ENCODE measurements at places on chromosomes 13 and 19.

- DNase-seq, result no peak
Observed at GRCh38 chr13:76833441-76833954, 52.7 kb downstream of the KCTD12 start.

DNA sequence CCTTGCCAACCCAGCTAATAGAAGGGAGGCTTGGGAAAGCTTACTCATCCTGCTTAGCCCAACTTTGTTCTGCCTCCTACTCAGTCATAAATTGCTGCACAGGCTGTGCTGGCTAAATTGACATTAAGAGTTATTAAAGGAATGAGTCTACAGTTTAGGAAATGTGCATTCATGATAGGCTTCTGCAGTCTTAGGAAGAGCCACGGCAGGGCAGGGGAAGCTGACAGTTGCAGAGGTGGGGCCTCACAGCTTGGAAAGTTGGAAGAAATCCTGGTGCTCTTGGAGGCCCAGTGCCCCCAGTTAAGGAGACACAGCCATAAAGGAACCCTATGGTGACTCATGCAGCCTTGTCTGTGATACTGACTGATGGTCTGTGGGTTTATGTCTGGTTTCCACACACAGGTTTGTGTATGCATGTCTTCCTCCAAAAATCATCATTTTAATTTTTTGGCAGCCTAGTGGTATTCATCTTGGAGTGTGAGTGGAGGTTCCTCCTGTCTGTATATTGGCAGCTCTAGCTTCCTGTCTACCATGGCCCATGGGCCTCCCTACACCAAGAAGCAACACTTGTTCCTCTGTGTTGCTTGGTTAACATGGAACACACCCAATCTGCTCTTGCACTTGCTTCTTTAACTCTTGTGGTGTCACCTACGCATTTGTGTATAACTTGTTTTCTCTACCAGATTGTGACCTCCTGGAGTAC, 135.0 kb upstream of the KL start:
- no peak for DNase-seq

DNA sequence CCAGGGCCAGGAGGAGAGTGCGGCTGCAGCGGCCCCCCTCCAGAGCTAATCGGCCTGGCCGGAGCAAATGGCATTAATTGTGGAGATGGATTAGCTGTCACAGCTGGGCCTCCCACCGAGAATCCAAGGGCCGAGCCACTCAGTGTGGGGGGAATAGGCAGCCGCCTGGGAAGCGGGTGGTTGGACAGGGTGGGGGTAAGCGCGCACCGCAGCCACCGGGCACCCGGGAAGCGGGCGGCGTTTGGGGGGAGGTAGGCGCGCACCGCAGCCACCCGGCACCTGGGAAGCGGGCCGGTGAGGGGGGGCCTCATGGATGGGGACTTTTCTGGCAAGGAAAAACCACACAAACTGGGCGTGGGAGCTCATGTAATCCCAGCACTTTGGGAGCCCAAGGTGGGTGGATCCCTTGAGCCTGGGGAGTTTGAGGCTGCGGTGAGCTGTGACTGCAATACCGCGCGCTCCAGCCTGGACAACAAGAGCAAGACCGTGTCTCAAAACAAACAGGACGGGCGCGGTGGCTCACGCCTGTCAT, 9.7 kb downstream of the R3HDM4 start:
- no peak for DNase-seq

DNA sequence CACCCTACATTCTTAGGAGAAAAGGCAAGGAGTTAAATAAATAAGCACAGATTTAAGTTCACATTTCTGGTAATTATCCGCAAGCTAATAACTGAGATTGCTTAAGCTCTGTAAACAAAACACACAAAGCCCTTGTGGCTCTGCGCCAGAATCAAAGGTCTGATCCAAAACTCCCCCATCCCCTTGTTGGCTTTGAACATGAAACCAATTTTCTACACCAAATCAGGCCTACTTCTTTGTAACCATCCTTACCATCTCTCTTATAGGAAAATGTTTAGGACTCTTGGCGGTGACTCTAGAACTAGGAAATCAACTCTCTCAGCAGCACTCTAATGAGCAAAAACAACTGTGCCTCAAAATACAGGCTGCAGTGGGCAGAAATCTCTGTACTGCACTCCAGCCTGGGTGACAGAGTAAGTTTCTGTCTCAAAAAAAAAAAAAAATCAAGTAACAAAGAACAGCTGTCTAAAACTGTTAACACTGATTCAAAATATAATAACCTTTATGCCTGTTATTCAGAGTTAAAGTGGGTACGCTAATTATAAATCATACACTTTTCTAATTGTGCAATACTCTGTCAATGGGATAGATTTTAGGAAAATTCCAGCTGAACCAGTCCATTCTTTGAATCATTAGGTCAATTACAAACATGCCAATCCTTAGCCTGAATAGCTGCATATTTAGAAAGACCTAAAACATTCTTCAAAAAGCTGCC, 25.8 kb downstream of the ABCC4 start:
- no peak for DNase-seq

- DNase-seq, result peak; percentile 31
Observed at GRCh38 chr19:51702103-51702824, 9.1 kb downstream of the SPACA6 start.

- peak; percentile 20 for DNase-seq
Observed at GRCh38 chr19:13441810-13442512, 64.3 kb downstream of the CACNA1A start.

- DNase-seq, result no peak
Observed at GRCh38 chr13:20706661-20707060, 3.2 kb downstream of the IL17D start.

DNA sequence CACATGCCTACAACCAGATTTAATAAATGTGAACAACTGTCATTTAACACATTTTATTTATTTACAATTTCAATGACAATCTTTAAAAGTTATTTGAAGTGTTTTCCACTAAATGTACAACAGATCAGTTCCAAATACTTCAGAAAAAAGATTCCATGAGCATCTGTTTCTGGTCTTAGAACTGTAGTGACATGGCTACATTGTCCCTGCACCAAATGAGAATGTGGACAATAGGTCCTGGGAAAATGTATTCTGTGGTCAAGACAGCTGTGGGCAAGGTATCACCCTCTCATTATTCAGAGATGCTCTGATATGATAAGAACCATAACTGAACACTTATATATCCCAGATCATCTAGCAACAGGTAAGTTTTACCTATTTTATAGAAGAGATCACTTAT, 43.7 kb downstream of the ELF1 start:
- no peak for DNase-seq

DNA sequence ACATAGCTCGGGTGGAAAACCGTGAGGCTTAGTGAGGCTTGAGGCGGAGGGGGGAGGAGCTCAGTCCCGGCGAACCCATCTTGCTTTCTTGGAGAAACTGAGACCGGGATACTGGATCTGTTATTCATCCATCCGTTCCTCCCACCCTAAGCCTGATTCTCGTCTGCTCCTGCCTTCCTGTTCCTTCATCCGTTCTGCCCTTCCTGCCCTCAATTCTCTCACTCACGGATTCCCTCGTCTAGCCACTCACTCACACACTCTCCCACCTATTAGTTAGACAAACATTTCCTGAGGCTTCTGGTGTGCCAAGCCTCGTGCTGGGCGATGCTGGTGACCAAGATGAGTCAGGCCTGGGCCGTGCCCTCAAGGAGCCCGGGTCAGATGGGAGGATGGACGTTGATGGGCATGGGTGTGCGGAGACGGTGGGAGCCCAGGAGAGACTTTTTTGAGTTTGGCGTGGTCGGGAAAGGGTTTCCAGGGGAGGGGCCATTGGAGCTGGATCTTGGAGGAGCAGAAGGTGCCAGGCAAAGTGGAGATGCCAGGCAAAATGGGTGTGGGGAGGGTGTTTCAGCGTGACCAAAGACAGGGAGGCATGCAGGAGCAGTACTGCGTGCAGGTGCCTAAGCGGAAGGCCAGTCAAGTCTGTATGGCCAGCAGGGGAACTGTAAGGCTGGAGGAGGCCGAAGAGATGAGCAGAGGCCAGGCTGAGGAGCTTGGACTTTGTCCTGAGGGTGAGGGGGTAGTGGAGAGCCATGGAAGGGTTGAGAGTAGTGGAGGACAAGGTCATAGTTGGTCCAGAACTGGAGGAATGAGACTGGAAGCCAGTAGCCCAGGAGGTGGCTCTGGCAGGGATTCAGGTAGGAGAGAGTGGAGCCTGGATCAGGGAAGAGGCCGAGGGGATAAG, 7.4 kb upstream of the CNFN start:
- DNase-seq, result no peak

DNA sequence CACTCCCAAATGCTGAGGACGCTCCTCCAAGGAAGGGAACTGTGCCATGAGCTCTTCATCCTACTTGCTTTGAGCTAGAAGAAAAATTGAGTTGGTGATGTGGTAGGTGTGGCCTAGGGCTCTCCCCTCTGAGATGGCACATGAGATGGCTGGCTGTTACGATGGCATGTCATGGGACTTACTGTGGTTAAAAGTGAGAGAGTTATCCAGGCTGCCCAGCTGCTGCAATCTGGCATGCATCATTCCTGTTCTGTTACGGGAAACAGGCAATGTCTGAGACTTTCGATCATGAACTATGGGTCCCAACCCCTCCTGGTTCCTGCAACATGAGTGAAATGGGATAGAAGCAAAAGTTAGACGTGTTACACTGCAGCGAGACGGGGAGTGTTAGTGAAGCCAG, 93.3 kb upstream of the SLC15A1 start:
- no peak for DNase-seq

GRCh38 chr13:100941377-100942368, 267.1 kb upstream of the TMTC4 start:
- DNase-seq, result no peak

GRCh38 chr13:77379508-77379907, 52.6 kb upstream of the MYCBP2 start:
- no peak for DNase-seq

- DNase-seq, result no peak
Observed at GRCh38 chr13:23455401-23456185, 22.1 kb upstream of the SACS start.

DNA sequence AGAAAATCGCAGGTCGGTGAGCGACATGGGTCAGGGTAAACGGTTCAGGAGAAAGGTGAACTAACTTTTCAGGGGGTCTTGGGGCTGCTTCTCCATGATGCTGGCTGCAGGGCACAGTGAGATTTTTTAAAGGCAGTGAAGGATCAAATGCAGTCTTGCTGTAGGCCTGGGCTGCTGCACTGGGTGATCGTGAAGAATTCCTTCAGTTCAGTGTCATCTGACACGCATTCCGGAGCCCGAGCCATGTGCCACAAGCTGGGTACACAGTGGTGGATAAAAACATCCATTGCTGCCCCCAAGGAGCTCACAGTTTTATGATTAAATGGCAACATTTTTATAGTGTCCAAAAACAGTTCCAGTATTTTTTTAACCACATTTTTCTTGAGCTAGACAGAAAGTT, 56.3 kb upstream of the GPR12 start:
- no peak for DNase-seq

DNA sequence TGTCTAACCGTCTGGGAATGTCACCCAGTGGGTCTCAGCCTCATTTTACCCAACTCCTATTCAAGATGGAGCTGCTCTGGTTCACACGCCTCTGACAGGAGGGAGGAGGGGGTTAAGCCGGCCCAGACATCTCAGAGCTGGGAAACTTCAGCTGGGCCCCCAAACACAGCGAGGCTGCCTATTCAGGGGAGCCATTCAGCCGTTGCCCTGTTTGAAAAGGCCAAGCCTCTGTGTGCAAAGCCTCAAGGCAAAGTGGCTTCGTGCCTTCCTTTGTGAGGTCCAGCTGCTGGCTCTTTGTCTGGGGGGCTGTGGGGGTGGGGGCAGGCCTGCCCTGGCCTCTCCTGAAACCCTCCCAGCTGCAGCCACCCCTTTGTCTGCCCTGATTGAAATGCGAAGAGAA, 147.4 kb downstream of the PTPRS start:
- no peak for DNase-seq

- DNase-seq, result no peak
Observed at GRCh38 chr19:46378268-46378667, 31.4 kb downstream of the PPP5C start.

- no peak for DNase-seq
Observed at GRCh38 chr19:35240327-35240726, 8.5 kb upstream of the LSR start.

DNA sequence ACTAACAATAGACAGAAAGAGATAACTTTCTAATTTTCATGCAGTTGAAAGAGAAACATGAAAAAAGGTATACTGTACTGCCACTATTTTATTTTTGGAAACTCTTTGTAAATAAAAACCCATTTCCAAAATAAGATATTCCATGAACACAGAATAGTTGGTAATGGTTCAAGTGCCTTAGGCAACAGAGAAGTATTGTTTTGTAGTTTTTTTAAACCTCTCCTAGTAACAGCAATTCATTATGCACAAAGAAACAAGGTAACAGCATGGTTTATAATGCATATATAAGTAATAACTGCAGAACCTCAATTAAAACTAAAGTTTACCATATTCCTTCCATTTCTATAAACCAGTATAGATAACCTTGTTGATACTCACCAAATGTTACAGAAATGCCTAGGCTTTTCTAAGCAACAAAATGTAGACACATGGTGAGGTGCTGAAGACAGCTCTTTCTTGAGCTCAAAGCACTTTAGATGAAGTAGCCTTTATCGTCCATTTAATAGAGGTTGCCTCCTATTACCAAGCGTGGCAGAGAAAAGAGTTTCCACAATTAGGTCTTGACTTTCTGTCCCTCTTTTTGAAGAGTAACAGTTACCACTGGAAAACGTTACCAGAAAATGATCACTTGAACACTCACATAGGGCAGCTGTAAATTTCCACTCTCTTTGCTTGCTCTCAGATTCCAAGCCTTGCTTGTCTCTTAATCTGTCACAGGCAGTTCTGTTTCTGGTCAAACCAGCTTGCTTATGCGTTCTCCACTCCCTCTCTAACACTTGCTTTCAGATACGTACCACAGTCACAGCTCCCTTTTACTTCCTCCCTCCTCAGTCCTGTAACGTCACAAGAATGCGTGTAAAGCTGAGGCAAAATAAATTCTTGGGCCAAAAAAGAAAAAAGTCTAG, 42.9 kb downstream of the CAB39L start:
- DNase-seq, result no peak

GRCh38 chr19:38044267-38045111, 137.5 kb downstream of the SIPA1L3 start:
- DNase-seq, result no peak
